ENCODE measurements at places on chromosomes 7 and 10.

- peak; percentile 32 for DNase-seq
Measured at GRCh38 chr10:79066411-79067240, 2.1 kb upstream of the ZMIZ1 start.

DNA sequence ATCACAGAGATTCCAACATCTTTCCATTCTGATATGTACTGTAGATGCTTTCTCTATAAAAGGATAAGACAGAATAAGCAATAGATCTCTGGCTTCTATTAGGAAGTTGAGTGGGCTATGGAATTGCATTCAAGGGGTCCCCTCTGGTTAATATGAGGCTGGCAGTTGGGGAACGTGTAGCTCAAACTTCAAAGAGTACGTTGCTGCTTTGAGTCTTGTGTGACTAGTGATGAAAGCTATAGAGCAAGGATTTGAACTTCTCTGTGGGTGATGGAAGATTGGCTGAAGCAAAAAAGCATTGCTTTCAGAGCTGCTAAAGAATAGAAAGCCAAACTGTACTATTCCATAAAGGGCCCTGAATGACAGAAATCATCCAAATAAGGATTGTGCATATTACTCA, 6.4 kb downstream of the WEE2 start:
- no peak for DNase-seq

- DNase-seq: peak; percentile 81
Measured at GRCh38 chr7:122132341-122132740, 11.7 kb downstream of the AASS start.

DNA sequence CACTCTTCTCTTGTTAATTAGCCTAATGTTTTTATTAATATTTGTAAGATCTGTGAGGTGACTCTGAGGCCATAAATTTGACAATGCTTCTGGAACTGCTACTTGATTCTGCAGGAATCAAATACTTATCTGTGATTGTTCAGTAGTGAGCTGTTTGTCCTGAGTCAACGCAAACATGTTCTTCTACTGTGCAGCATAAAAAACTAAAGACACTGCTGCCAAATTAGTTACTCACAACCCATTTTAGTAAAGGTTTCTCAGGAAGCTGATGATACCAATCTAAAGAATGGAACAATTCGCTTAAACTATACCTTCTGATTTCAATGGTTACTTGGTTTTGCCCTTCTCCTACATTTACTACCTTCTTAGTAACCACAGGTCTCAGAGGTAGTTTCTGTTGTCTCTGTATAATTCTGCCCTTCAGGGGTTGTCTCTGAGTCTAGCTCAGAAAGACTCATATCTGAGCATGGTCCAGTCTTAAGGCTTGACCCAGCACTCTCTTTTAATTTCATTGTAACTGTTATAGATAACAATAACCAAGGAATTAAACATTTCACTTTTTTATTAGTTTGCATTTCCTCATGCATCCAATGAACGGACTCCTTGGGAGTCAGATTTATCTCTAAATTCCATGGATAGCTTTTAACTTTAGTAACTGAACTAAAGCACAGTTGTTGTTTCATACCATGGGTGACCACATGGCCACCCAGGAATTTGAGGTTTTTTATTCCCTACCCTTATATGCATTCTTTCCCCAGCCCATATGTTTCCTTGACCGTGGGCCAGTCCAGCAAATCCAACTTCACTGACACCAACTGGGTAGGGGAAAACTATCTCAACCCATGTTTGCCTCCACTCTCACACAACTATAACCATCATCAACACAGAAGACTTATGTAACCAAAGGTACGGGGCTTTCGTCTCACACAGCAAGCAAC, 309.5 kb upstream of the TEX47 start:
- DNase-seq: no peak

GRCh38 chr10:123133541-123134342, 2.0 kb upstream of the HMX3 start:
- DNase-seq: no peak

GRCh38 chr7:42407021-42407710, 170.2 kb upstream of the GLI3 start:
- DNase-seq: no peak

- no peak for DNase-seq
Measured at GRCh38 chr10:5518143-5518542, 6.6 kb upstream of the CALML3 start.

DNA sequence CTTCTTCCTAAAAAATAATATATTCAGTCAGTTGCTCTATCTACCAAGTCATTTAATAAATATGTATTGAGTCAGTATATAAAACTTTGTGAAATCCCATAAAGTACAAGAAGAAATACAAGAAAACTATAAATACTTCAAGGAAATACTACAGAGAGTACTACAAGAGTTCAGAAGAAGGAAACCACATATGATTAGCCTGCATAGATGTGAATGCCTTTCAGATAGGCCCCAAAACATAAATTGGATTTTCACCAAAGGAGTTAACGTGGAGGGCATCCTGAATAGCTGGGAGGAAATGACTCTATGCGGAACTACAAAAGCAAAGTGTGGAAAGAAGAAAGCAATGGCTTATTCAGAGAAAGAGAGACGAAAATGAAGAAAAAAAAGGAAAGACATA, 120.1 kb downstream of the LRRN3 start:
- peak; percentile 68 for DNase-seq

DNA sequence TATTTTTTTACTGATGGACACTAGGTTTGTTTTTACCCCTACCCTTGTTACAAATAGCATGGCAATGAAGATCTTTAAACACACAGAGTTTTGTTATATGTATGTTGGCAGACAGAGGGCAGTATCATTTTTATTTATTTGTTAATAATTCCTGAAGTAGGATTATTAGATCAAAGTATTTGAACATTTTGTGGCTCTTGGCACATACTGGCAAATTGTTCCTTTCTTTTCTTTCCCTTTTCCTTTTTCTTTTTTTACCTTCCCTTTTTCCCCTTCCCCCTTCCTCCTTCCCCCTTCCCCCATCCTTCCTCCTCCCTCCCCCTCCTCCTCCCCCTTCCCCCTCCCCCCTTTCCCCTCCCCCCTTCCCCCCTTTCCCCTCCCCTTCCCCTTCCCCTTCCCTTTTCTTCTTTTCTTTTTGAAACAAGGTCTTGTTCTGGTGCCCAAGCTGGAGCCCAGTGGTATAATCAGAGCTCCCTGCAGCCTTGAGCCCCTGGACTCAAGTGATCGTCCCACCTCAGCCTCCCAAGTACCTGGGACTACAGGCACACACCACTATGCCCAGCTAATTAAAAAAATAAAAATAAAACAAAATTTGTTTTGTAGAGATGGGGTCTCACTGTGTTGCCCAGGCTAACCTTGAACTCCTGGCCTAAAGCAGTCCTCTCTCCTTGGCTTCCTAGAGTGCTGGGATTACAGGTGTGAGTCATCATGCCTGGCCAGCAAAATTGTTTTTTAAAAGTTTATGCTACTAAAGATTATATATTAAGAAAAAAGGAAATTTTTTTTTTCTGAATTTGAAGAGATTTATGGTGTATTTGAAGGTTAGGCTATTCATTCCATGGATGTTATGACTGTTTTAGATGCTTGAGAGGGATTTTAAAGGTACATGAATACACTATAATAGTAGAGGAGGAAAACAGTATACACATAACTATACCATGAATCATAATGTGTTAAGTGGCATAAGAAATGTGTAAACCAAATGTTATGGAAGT, 39.3 kb downstream of the SEPTIN7 start:
- DNase-seq: peak; percentile 77

DNA sequence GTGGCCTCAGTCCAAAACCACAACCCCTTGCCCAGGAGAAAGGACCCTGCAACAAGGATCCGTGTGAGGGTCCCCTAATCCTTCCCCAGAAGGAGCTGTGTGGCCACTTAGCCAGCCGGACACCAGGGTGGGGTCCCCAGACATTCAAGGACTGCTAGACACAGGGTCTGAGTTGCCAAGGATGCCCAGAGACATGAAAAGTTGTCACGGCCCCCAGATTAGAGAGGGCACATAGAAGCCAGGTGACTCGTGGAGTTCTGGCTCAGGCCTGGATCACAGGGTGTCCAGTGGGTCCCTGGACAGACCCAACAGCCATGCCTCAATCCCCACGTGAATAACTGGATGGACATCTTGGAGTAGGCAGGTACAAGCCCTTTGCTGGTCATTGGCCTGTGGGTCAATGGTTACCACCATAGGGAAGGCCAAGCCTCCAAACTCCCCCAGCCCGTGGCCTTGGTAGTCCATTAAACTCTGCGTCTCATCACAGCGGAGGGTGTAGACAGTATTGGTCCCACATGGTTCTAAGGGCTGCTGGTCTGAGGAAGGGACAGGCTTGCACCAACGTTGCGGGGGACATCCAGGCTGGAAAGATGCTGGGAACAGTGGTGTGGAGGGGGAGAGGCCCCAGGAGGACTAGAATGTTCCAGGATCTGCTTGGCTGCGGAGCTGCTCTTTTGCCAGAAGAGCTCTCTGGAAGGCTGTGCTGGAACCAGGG, 205.9 kb upstream of the PPP2R2D start:
- DNase-seq: no peak

DNA sequence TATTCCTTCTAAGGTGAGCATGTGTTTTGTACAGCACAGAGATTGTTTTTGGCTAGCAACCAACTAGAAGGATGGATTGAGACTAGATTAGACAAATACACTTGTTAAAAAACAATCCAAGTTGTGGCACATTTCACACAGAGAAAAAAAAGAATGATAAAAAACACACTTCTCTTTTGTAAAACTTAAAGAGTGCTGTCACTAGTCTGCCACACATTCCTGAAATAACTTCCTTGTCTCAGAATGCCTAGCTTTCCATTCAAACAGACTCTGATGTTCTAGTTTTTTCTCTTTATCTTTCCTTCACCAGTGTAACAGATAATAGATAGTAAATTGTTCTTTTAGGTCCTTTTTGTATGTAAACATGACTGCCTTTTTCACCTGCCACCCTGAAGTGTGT, 11.4 kb downstream of the DLD start:
- DNase-seq: peak; percentile 12

GRCh38 chr10:31074722-31075086, 43.0 kb upstream of the ZNF438 start:
- DNase-seq: no peak

- peak; percentile 3 for DNase-seq
Measured at GRCh38 chr7:42672339-42672999, 239.4 kb downstream of the C7orf25 start.

- no peak for DNase-seq
Measured at GRCh38 chr7:74542558-74543117, 88.9 kb downstream of the GTF2IRD1 start.

DNA sequence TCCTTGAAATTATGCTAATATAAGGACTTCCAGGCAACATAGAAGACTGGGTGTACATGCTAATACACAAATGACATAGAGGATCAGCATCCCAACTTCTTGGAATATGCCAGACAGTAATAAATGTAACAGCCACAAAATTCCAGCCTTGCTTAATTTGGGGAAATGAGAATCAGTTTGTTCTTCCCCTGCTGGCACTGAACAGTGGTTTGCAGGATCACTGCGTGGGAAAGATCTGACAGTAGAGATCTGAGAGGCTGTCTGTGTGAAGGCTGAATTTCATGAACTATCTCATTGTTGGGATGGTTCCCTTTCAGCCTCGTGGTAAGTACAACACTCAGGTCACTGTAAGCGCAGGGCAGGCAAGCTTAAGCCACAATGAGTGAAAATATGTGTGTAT, 1078.0 kb downstream of the LRMDA start:
- no peak for DNase-seq

DNA sequence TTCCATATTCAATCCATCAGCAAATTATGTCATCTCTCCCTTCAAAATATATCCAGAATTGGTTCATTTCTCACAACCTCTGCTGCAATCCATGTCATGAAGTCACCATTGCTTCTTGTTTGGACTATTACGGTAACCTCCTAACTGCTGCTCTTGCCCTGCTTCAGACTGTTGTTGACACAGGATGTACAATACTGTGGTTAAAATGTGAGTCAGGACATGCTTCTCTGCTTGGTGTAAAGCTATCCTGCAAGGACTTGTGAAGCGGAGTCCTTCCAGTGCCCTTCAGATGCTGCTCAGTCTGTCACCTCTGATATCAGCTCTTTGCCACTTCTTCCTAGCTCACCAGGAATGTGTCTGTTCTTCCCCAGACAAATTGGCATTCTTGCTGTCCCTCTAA, 10.4 kb upstream of the NXPH1 start:
- DNase-seq: no peak

DNA sequence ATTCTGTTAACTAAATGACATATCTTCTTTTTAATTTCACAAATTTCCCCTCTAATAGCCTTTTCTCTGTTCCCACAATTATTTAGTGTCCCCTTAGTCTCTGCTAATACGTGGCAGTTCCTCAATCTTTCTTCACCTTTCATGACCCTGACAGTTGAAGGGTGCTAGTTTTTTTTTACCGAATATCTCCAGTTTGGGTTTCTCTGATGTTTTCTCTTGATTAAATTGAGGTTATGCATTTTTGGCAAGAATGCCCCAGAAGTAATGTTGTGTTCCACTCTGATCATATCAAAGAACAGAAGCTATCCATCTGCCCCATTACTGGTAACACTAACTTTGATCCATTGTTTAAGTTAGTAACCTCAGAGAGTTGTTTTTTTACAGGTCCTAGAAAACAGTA, 133.6 kb upstream of the ASAH2 start:
- no peak for DNase-seq

- DNase-seq: no peak
Measured at GRCh38 chr10:100510533-100511308, 8.9 kb downstream of the SEC31B start.

GRCh38 chr10:21130108-21130507, 233.0 kb upstream of the NEBL start:
- DNase-seq: no peak

GRCh38 chr10:71294856-71295255, 24.2 kb upstream of the SLC29A3 start:
- no peak for DNase-seq

GRCh38 chr10:115957012-115957399, 316.0 kb downstream of the GFRA1 start:
- DNase-seq: no peak

- no peak for DNase-seq
Measured at GRCh38 chr10:96279191-96279641, 7.8 kb upstream of the BLNK start.

DNA sequence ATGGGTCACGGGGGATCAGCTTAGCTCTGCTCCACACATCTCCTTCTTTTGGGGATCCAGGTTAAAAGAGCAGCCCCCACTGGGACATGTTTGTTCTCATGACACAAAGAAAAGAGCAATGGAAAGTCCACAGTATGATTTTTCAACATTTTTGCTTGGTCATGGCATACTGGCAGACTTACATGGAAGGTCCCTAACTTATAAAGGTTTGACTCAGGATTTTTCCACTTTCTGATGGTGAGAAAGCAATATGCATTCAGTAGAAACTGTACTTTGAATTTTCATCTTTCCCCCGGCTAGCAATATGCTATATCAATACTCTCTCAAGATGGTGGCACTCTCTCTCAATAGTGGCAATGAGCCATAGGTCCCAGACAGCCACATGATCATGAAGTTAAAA, 227.7 kb upstream of the LRRN3 start:
- DNase-seq: no peak

- DNase-seq: no peak
Measured at GRCh38 chr10:28637346-28637745, 40.0 kb upstream of the BAMBI start.

GRCh38 chr7:8389593-8390261, 43.7 kb upstream of the NXPH1 start:
- peak; percentile 1 for DNase-seq

GRCh38 chr7:18590744-18591340, 95.3 kb downstream of the HDAC9 start:
- peak; percentile 46 for DNase-seq

- DNase-seq: no peak
Measured at GRCh38 chr10:99358101-99358500, 28.9 kb downstream of the CNNM1 start.

- DNase-seq: no peak
Measured at GRCh38 chr7:15593382-15593781, 31.6 kb upstream of the AGMO start.

GRCh38 chr7:13106513-13106912, 419.1 kb downstream of the ARL4A start:
- no peak for DNase-seq

Measured in EL (cell line).